Ecto neural progenitor cell (in vitro differentiated cells): ENCODE measurements at places on chromosomes 7 and 10.

GRCh38 chr7:115410972-115411686, 489.2 kb downstream of the MDFIC start:
- no peak for DNase-seq

DNA sequence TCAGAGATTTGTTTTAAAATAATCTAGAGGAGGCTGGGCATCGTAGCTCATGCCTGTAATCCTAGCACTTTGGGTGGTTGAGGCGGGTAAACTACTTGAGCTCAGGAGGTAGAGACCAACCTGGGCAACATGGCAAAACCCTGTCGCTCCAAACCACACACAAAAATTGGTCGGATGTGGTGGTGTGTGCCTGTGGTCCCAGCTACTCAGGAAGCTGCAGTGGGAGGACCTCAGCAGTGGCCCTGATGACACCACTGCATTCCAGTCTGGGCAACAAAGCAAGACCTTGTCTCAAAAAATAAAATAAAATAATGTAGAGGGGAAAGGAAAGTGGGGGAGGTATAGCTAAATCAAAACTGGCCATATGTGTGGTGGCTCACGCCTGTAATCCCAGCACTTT, 13.9 kb upstream of the PPP3CB start:
- DNase-seq: no peak

DNA sequence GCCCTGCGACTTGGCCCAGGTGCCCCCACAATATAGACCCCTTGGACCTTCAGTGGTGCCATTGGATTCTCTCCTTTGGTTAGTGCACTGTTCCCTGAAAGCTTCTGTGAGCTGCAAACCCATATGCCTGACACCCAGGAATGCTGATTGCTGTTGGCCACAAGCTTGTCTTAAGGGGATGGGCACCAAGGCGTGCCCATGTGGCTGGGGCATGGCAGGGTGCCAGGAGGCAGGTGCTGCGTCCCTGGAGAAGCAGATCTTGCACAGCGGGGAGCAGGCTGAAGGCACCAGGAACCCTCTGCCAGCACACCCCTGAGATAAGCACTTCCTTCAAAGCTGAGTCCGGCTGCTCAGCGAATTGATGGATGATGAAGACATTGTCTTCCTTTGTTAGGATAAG, 411.8 kb downstream of the SDK1 start:
- no peak for DNase-seq

DNA sequence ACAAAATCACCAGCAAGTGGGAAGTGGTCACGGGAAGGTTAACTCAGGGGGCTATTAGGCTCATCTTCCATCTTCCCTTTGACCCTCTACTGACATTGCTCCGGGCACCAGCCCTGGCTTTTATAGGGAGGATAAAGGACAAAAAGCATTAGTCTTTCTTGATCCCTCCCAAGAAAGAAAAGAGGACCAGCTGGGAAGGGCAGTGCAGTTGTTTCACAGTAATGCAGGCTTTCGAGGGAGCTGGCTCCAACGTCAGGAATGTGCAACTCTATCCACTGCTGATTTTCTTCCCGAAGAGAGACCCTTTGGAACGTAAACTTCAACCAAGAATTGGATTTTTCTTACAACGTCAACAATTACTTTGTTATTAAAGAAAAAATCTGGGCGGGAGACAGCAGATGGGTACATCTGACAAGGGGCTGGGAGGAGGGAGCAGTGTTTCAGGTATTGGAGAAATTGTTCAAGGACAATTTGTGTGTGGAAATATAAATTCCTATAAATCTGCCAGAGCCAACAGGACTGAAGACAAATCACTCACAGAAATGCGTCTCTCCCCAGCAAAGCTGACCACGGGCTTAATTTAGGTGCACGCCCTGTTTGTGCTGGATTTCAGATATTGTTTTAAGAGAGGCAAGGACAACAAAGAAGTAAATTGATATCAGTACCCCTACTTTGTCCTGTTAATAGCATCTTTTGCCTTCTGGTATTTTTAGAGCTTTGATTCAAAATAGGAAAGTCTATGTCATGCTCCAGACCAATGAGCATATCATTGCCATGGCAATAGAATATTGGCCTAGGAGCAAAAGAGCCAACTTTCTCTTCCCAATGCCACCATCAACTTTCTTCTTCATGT, 23.4 kb upstream of the ARID5B start:
- peak; percentile 53 for DNase-seq

- DNase-seq: no peak
Measured at GRCh38 chr10:31725436-31725835, 203.2 kb downstream of the ARHGAP12 start.

- peak; percentile 37 for DNase-seq
Measured at GRCh38 chr10:132098539-132099388, 33.0 kb downstream of the JAKMIP3 start.

- no peak for DNase-seq
Measured at GRCh38 chr10:122327237-122328206, 47.0 kb upstream of the PLEKHA1 start.

GRCh38 chr10:62648921-62649320, 155.6 kb upstream of the ADO start:
- no peak for DNase-seq

DNA sequence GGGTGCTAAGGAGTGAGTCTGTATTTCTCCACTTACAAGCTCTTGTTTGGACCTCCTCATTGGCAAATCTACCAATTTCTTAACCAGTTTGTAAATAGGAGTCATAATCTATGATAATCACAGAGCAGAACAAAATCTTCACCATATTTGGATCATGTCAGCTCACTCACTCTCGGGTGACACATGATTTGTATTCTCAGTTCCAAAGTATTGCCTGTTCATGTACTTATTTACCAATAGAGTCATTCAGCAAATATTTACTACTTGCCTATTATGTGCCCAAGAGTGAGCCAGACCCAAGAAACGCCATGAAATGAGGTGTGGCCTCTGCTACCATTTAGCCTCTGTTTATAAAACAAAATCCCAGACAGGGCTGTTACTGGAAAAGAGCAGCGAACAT, 114.8 kb downstream of the TSPAN12 start:
- DNase-seq: no peak

DNA sequence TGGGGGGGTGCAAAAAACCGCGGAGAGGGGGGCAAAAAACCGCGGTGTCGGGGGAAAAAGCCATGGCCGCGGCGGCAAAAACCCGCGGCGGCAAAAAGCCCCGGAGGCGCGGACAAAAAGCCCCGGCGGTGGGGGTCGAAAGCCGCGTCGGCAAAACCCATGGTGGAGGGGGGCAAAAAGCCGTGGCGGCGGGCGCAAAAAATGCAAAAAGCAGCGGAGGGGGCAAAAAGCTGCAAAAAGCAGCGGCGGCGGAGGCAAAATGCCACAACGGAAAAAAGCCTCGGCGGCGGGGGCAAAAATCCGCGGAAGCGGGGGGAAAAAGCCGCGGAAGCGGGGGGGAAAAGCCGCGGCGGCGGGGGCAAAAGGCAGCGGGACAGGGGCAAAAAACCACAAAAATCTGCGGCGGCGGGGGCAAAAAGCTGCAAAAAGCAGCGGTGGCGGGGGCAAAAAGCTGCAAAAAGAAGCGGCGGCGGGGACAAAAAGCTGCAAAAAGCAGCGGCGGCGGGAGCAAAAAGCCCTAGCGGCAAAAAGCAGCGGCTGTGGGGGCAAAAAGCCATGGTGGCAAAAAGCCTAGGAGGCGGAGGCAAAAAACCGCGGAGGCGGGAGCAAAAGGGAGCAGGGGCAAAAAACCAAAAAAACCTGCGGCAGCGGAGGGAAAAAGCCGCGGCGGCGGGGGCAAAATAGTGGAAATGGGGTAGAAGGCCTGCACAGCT, 418.9 kb downstream of the ZNF716 start:
- DNase-seq: no peak
